ENCODE measurements at places on chromosomes 3 and 15.

- no peak for DNase-seq
Measured at GRCh38 chr3:96756516-96756915, 57.9 kb upstream of the EPHA6 start.

- peak; percentile 28 for DNase-seq
Measured at GRCh38 chr15:33915571-33916407, 52.5 kb upstream of the CHRM5 start.

GRCh38 chr3:66475386-66476020 is 25.3 kb downstream of the LRIG1 start:
- no peak for DNase-seq

- DNase-seq: peak; percentile 94
Measured at GRCh38 chr3:102979682-102980354, 545.0 kb downstream of the ZPLD1 start.

- DNase-seq: no peak
Measured at GRCh38 chr3:88046766-88047165, 12.0 kb downstream of the CGGBP1 start.

- peak; percentile 25 for DNase-seq
Measured at GRCh38 chr3:158261371-158261991, 151.6 kb downstream of the RSRC1 start.

GRCh38 chr3:71690341-71690841 is 34.8 kb downstream of the EIF4E3 start:
- peak; percentile 90 for DNase-seq

DNA sequence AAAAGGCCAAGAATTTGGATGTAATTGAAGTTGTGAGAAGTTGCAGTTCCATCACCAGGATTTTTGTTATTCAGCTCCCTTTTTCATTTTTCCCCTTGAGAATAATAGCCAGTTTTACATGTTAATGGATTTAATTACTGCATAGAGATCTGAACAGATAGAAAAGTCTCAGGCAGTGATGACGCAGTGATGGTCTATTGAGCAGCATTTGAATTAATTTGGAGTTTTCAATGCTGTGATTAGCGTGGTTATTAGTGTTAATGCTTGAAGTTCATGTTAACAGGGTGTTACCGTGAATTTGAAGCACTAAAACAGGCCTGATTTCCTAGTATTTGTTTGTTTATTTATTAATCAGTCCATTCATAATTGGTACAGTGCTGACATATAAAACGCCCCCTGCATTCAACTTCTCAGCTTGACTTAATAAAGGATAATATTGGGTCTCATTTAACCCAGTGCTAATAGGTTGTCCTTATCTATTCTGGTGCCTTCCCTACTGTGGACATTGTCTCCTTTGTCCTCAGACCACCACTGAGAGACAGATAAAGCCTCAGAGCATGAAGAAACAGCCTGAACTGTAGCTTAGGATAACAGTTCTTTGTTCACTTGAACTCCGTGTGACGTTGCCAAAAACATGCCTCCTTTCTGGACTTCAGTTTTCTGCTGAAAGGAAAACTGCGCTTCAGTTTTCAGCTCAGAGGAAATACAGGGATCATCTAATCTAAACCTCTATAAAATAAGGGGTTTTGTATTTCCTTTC is 82.4 kb downstream of the RTP4 start:
- DNase-seq: no peak

DNA sequence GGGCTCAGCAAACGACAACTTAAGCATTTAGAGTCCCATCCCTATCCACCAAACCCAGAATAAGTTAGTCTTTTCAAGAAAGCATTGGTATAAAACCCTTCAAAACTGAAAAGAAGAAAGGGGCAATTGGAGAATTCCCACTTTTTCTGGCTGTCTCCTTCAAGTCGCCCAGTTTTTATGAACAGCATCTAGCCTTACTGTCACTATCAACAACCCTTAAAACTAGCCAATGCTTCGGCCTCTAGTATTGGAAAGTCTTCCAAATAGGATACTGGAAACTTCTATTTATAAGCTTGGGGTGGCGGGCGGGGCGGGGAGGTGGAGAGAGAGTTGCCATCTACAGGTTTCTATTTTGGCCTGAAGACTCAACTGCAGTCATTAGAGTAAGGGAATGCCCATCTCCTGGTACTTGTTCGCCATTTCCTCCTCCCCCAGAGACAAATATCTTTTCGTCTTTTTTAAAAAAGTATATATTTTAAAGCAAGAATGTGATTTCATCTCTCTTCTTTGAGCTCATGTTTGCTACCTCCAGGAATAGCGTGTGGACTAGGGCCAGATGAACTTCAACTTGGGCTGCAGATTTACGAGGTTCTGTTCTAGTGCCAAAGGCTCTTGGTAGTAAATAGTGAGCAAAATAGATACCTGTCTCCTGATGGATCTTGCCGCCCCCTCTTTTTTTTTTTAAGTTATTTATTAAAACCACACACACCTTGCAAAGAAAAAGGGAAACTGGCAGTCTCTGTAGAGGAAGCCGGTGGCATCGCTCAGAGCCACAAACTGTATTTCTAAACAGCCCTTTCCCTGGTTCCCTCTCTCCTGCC is 2.7 kb downstream of the BCL6 start:
- peak; percentile 74 for DNase-seq

DNA sequence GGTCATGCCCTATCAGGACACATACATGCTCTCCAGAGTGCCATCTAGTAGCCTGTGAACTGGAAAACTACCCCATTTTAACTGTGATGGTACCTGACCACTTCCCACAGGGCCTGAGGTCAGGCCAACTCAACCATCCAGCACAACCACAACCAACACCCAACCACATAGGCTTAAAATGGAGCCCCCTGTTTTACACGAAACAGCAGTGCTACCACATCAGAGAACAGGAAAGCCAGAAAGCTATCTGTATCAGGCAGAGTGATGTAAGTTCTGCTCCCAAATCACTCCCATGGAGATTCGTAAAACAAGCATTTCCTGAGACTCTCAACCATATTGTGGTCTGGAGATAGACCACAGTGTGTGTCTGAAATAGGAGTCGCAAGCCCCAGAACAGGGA is 1017.3 kb upstream of the EPHA6 start:
- DNase-seq: no peak

DNA sequence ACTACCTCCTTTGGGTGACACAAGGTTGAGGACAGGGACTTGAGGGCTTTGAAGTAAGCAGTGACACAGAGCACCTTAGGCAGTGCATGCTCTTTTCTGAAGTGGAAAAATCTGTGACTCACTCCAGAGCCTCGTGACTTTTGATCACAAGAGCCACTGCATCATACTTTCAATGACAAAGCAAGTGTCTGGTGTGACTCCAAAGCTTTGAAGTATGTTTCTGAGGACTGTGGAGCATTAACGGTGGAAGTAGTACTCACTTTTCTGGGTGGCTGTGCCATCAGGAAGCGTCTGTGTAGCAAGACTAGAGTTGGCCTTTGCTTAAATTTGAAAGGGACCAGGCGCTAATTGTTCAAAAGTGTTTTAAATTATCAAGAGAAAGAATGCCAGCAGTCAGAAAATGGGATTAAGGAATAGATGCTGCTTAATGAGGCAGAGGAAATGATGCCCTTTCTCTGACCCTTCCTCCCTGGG is 210.7 kb upstream of the TRIM42 start:
- DNase-seq: peak; percentile 65

GRCh38 chr3:140529558-140529957 is 148.3 kb upstream of the TRIM42 start:
- no peak for DNase-seq

DNA sequence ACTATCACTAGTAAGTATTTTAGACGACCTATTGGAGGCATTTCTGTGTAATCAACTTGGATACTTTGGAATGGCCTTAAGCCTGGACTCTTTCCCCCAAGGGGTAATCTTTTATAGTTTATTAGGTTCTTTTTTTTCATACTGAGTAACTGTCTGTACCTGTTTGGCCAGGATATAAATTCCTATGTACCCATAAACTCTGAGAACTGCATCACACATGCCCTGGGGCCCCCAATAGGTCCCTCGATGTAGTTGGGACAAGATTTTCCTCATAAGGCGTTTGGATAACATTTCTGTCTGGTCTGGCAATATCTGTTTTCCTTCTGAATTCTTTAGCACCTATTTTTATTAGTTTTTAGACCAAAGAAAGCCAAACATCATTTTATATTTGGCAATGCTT is 86.4 kb upstream of the WNT7A start:
- no peak for DNase-seq

- DNase-seq: peak; percentile 50
Measured at GRCh38 chr3:65342084-65342683, 654.4 kb upstream of the ADAMTS9 start.

DNA sequence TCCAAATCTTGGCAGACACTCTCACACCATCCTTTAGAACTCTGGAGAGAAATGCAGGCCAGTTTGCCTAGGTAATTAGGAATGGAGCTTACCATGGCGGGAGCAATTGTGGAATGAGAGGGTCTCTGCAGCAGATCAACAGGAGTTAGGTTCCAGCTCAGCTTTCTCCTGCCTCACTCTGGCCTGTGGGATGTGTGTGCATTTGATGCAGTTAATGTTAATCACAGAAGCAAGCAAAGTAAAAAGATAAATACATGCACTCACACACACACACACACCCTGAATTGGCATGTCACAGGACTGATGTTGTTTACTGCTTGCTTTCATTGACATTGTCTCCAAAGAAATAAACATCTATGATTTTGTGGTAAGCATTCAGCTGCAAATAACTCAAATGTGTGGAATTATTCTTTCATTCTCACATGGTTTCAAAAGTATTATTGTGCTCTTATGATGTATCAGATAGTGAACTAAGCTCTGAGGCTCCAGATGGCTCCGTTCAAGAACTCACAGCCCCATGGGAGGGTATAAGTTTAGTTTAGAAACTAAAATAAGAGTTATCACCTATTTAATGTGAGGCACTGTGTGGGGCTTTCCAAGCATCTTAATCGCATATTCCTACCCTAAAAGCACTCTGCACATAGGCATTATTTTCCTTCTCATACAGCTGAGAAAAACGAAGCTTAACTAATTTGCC is 31.3 kb upstream of the BFSP2 start:
- DNase-seq: no peak

GRCh38 chr15:52037889-52038505 is 19.0 kb downstream of the MAPK6 start:
- peak; percentile 41 for DNase-seq

GRCh38 chr15:56495533-56495932 is 30.6 kb upstream of the MNS1 start:
- DNase-seq: no peak

GRCh38 chr15:68298336-68298735 is 20.8 kb downstream of the FEM1B start:
- no peak for DNase-seq

- no peak for DNase-seq
Measured at GRCh38 chr3:152038490-152038889, 165.0 kb downstream of the SUCNR1 start.

- no peak for DNase-seq
Measured at GRCh38 chr3:88209356-88209755, 59.6 kb downstream of the C3orf38 start.

GRCh38 chr3:165817160-165817709 is 20.0 kb downstream of the BCHE start:
- no peak for DNase-seq

GRCh38 chr3:155869691-155870090 is 759 bp upstream of the GMPS start:
- no peak for DNase-seq

DNA sequence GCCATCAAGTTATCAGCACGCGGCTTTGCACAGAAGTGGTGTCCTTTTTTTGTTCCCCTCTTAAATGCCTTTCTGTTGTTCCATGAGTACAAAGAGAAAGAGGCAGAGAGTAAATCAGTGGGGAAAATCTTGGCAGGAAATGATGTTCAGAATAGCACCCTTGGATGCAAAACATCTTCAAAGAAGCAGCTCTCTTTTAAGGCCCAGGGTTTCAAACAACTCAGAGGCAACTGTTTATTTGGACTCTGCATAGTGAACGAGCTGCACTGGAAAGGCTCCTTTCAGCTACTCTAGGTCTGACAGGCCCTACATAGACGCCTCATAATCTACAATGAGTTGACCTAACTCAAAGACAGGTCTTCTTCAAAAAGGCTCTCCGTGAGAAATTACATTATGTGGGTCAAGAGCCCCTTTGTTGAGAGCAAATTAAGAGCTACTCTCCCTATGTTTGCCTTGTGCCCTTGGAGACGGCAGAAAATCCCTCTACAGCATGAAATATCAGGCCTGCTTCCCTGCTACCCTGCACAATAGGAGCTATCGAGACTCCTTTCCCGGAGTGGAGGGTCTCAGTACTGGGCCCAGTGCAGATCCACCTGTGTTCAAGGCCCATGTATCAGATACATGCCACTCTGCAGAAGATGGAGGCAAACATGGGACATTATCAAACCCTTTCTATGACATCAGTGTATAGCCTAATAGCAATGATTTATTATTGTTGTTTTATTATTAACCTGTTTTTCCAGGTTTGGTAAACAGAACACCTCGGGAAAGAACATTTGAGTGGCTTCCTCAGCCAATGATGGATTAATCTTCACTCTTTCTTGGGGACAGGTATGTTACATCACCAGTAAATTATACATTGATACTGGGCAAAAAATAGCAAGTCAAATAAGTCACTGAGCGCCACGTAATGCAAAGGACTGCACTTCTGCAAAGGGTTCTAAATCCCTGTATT is 53.1 kb downstream of the HEG1 start:
- no peak for DNase-seq

DNA sequence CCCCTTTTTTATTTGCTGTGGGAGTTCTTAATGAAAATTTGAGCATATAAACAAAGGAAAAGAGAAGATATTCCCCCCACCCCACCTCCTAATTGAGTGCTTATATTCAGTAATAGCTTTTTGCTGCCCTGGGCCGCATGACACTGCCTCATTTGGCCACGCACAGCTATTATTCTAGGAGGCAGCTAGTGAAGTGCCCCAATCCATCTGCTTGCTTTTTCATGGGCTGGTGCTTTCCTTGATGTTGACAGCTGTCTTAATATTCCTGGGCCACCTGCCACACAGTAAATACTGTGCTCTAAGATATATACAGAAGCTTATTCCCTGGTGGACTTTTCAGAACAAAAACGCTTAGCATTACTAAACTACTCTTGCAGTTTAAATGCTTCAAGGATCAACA is 3.8 kb upstream of the CRYBG3 start:
- no peak for DNase-seq
